Right ventricle myocardium inferior (tissue), 1 donor: ENCODE measurements at places on chromosomes 1 and 21. TPM values are rescaled to one million over a fixed set of nuclear protein-coding genes. Genes with fewer than 3 reads are reported as not detected.

GJC2 gene
- 1.6 TPM for total RNA-seq

DRAXIN gene
- 0.03 TPM for total RNA-seq

TFAP2E gene
- total RNA-seq, result not detected

PGLYRP4 gene
- total RNA-seq, result not detected

STIL gene
- 0.73 TPM for total RNA-seq

GBP6 gene
- total RNA-seq, result 0.14 TPM
